Activated CD8-positive, alpha-beta T cell treated with anti-CD3 and anti-CD28 coated beads for 36 hours (primary cell): ENCODE measurements at places on chromosomes 3 and 15. TPM values are rescaled to one million over a fixed set of nuclear protein-coding genes. Genes with fewer than 3 reads are reported as not detected.

GRCh38 chr15:24878153-24878552 is 76.6 kb upstream of the SNRPN start:
- peaks cover 2% of the 10 kb centered on the region for H3K36me3 ChIP-seq
- H3K27me3 ChIP-seq: no peaks in the 10 kb centered on the region
- H3K27ac ChIP-seq: no peak overlapping the region
- peak; percentile 30 for DNase-seq
- peak overlapping the region; percentile 61 for H3K4me3 ChIP-seq

- H3K36me3 ChIP-seq: no peaks in the 10 kb centered on the region
- peaks cover 2% of the 10 kb centered on the region for H3K27me3 ChIP-seq
- H3K4me1 ChIP-seq: peaks cover 3% of the 10 kb centered on the region
- no peak overlapping the region for H3K27ac ChIP-seq
These were observed 150.9 kb upstream of the ABI3BP start for GRCh38 chr3:101144105-101144504.

DNA sequence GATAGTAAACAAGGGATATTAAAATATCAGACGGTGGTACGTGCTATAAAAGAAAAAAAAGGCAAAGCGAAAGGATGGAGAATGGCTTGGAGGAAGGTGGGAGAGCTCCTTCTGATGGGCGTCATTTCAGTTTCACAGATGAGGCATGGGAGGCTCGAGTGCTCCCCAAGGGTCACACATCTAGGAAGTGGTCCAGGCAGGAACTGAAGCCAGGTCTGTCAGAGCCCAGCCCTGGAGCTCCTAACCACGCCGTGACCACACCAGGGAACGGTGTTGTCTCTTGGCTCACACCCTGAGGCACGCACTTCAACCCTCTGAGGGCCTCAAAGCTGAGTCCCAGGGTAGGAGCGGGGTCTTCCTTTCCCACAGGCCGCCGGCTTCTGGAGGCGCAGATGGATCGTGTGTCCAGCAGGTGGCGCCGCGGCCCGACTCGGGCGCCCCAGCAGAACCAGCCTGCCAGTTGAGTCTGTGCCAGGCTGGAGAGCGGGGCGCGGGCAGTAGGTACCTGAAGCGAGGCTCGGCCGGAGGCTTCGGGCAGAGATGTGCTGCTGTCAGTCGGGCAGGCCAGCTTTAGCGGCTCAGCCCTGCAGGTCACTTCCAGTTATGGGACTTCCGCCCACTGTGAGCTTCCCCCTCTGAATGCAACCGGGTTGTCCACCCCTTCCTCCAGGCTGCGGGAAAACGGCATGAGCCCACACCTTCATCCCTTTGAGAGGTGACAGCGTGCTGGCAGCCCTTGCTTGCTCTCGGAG is 68.1 kb downstream of the SLC6A1 start:
- H3K27ac ChIP-seq: no peak overlapping the region
- peak; percentile 53 for DNase-seq
- no peaks in the 10 kb centered on the region for H3K36me3 ChIP-seq
- H3K27me3 ChIP-seq: peaks cover 14% of the 10 kb centered on the region

Gene ARMC8
- total RNA-seq: 51.4 TPM

Gene GOLGA8T
- total RNA-seq: 0.18 TPM
